ENCODE measurements at places on chromosomes 5 and 9.

- DNase-seq: no peak
Observed at GRCh38 chr9:91024841-91025240, 223.2 kb downstream of the SYK start.

DNA sequence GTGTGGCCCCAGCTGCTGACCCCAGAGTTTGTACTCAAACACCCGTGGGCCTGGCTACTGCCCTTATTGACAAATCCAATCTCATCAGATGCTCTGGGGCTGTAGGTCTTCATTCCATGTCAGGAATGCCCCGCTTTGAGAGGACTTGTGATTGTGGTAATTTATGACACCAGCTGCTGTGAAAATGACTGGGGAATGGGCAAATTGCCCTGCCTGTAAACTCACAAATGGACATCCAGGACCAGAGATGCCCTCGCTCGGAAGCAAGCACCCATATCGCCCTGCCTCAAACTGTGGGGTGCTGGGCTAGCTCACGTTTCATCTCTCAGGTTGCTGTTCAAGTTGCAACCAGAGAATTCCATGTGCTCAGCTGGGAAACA, 225.9 kb upstream of the MAP3K1 start:
- DNase-seq: no peak

GRCh38 chr9:93907551-93908199, 47.5 kb downstream of the BARX1 start:
- DNase-seq: peak; percentile 2

GRCh38 chr9:88808019-88808656, 183.1 kb upstream of the S1PR3 start:
- DNase-seq: peak; percentile 37

GRCh38 chr5:81830596-81830995, 79.7 kb upstream of the SSBP2 start:
- DNase-seq: no peak

GRCh38 chr5:127887282-127887681, 184.1 kb downstream of the CCDC192 start:
- DNase-seq: no peak

DNA sequence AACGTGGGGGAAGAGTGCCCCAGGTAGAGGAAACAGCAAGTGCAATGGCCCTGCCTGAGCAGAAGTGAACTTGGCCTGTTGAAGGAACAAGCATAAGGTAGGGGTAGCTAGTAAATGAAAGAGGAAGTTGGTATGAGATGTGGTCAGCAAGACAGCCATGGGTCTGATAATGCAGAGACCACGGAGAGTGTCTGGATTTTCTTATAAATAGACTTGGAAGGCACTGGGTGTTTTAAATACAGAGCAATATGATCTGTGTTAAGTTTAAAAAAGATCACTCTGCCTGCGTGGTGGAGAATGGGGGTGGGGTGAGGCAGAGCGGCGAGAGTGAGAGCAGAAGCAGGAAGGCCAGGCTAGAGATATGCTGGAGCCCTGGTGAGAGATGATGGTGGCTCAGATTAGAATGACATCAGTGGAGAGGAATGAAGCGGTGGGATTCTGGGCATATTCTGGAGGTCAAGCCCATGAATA, 4.2 kb downstream of the ADAM19 start:
- no peak for DNase-seq

DNA sequence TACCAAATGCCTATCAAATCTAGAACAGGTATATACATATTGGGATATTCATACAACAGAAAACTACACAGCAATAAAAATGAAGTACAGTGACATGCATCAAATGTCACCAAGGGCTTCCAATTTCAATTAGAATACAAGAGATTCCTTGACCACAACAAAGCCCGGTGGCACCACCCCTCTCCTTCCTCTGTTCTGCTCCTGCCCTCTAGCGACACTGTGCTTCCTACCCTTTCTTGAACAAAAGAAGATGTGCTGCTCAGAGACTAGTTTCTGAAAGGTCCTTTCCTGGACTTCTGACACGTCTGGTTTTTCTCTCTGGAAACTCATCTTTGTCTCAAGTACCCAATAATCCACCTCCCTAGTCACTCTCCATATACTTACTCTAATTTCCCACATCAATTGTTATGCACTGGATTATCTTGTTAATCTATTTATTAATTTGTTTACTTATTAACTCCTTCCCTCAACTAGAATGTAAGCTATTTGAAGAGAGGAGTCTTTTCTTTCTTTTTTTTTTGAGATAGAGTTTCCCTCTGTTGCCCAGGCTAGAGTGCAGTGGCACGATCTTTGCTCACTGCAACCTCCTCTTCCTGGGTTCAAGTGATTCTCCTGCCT, 70.4 kb upstream of the CTSV start:
- DNase-seq: peak; percentile 78

GRCh38 chr9:36942891-36943290, 91.2 kb downstream of the PAX5 start:
- no peak for DNase-seq

- DNase-seq: no peak
Observed at GRCh38 chr5:177984584-177985206, 11.3 kb downstream of the PROP1 start.

- DNase-seq: no peak
Observed at GRCh38 chr5:158431369-158432029, 572.6 kb upstream of the CLINT1 start.

GRCh38 chr5:168153263-168153875, 138.1 kb upstream of the WWC1 start:
- no peak for DNase-seq

- no peak for DNase-seq
Observed at GRCh38 chr9:113238859-113239232, 17.5 kb downstream of the SLC31A1 start.

DNA sequence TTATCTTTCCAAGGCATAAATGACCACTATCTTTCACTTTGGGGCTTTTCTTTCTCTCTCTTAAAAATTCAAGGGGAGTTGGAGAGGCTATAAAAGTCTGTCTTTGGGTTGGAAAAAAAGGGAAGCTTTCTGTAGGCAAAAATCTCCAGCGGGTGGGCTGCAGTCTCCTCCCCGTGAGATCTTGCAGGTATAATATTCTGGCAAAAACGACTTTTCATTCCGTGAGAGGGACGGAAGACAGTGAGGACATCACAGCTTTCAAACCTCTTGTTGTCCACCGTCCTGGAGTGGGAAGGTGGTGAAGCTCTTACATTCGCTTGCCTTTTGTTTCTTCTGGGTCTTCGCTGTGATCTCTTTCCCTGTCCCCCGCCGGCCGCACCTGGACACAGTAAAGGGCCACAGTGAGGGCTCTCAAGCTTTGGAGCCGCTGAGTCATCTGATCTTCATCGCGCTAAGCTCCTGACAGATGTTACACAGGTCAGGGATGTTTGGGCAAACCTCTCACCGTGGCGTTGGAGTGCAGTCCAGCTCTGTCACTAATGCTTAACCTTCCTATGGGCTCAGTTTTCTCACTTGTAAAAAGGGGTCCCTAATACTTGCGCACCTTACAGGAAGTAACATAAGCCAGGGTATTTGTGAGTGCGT, 61.9 kb upstream of the MEGF10 start:
- no peak for DNase-seq

DNA sequence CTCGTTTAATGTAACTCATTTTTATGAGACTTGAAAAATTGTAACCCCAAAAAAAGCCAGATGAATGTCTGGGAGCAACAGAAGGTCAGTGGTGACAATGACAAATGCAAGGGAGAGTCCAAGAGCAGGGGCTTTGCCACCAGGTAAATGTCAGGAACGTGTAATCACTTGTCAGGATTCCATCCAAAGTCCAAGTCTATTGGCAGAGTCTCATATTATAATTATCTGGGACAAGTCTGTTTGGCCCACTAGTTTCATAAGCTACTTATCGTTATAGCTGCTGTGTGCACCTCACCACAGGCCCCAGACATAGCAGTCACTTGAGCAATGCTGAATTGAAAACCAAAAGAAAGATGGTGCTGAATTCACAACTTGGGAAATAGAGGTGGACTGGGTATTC, 180.8 kb downstream of the DNAH5 start:
- DNase-seq: no peak

DNA sequence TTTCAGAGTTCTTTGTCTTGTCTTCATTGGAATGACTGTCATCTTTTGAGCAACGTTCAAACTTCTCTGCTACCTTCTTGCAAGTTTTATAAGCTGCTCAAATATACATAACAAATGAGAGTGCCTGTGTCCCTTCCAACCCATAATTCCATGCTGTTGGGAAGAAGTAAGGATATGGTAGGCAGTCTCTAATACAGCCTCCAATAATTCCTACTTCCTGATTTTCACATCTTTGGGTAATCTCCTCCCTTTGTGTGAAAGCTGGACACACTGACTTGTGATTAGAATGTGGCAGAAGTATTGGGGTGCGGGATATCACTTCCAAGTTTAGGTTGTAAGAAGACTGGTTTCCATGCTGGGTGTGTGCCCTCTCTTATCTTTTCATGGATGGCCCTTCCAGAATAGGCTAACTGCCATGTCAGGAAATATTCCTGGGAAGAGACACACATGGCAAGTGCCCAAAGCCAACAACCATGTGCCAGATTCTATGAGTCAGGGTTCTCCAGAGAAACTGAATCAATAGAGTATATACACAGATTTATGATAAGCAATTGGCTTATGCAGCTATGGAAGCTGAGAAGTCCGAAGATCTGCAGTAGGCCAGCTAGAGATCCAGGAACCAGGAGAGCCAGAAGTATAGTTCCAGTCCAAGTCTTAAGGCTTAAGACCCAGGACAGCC, 531.3 kb downstream of the NTRK2 start:
- no peak for DNase-seq

GRCh38 chr9:32579706-32580331, 6.9 kb upstream of the NDUFB6 start:
- DNase-seq: peak; percentile 73

DNA sequence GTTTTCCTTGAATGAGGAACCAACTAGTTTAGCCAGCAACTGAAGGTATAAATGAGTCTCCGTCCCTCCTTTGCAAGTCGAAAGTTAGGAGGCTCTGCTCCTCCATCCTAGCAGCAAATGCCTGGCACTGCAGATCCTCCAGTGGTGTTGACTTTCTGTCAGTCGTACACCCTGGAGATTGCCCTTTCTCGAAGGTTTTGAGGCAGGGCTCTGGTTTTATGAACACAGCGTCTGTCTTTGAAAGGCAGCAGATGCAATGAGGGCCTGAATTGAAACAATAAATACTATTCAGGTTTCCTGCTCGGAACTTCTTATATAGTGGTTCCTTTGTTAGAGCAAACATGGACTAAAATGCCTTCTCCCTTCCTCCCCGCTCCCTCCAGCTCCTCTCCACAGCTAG, 284.0 kb downstream of the TMEM38B start:
- DNase-seq: no peak

- DNase-seq: no peak
Observed at GRCh38 chr9:122562134-122562760, 9.3 kb downstream of the OR1N2 start.

GRCh38 chr9:97697837-97698236, 697 bp upstream of the XPA start:
- no peak for DNase-seq

DNA sequence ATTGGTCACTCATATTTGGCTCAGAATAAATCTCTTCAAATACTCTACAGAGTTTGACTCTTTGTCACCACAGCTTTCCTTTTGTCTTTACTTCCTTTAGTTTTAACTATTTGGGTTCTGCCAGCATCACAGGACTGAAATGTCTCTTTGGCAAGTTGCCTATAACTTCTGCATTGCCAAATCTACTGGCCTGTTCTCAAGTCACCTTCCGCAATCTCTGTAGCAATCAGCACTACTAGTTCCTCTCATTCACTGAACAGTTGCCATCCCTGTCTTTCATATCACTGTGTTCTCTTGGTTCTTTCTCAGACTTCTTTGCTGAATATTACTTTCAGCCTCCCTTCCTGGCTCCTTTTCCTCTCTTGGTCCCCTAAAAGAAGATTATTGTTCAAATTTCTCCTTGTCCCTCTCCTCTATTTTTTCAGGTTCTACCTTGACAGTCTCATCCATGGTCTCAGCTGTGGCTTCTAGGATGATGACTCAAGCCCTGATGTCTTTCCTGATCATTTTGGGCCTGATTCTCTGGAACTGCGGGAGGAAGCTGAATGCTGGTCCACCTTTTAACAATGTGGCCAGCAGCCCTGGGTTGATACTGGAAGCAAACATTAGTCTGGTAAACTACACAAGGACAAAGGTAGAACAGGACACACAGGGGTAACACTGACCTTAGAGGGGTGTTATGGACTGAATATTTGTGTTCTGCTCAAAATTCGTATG, 44.0 kb upstream of the LIFR start:
- no peak for DNase-seq

DNA sequence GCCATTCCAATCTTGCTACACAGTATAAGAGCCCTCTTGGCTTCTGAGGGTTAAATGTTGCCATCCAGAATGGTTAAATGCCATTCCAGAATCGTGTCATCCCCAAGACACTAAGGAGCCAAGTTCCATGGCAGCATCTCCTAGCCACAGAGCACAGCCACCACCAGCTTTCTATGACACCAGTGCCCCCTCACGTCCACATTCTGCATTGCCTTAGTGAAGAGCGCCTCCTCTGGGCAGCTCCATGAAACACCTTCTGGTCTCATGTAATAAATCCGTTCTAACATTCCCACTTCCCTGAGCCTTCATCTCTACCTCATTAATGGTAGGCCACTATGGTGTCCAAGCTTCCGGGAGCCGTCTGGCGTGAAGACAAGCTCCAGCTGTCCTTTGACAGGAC, 12.4 kb downstream of the CBY3 start:
- peak; percentile 68 for DNase-seq

DNA sequence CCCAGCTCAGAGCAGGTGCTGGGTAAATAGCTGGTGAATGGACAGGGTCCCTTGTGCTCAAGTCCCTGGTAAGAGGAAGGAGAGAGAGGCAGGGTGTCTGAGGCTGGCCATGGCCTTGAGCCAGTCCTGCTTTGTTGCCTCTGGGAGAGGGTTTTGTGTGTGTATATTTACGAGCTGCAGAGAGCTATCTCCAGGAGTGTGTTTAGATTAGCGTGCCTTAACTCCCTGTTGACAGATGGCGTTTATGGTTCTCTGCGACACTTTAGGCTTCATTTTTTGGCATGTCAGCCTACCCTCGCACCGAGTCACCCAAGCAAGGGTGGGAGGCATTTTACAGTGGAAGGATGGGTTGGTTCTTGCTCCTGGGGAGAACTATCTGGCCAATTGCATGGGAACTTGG, 22.2 kb downstream of the HMCN2 start:
- no peak for DNase-seq

- no peak for DNase-seq
Observed at GRCh38 chr9:23741351-23741750, 84.7 kb downstream of the ELAVL2 start.

DNA sequence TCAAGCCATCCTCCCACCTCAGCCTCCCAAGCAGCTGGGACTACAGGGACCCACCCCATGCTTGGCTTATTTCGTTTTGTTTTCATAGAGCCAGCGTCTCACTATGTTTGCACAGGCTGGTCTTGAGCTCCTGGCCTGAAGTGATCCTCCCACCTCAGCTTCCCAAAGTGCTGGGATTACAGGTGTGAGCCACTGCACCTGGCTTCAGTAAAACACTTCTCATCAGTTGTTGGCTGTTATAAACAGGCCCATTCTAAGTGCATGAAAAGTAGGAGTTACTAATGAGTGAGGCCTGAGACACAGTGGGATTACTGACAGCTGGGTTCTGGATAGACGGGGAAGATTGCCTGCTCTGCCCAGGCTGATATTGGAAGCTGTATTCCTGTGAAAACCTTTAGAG, 3.5 kb downstream of the CRB2 start:
- DNase-seq: no peak

GRCh38 chr5:139566611-139567010, 5.5 kb downstream of the UBE2D2 start:
- DNase-seq: no peak

- DNase-seq: no peak
Observed at GRCh38 chr9:21591221-21592062, 109.3 kb upstream of the IFNE start.

Measured in BE2C (cell line).